ENCODE measurements at places on chromosomes 5 and 9.
A peak's percentile ranks its signal among the peaks of the same experiment; 100 is the strongest.

GRCh38 chr9:109456811-109457210 lies 41.3 kb downstream of the PTPN3 start:
- DNase-seq: no peak

GRCh38 chr9:89884356-89885083 lies 279.7 kb downstream of the GADD45G start:
- DNase-seq: no peak

GRCh38 chr5:123358751-123359150 lies 64.5 kb downstream of the CEP120 start:
- peak; percentile 8 for DNase-seq

GRCh38 chr5:36535378-36535777 lies 71.0 kb upstream of the SLC1A3 start:
- no peak for DNase-seq

DNA sequence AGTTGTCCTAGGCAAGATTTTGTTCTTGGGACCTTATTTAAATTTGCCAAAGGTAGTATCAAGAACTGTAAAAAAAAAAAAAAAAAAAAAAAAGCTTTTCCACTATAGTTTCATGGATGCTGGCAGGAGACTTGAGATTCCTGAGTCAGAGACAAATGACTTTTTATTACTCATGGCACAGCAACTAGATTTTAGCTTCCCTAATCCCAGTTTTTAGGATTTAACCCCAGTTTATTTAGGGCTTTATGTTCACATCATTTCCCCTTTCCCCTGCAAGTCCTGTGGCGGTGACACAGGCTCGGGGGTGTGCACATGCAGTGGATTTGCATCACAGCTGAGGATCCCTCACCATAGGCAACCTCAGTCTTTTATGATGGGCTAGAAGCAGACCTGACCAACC lies 144.9 kb downstream of the GOLPH3 start:
- peak; percentile 62 for DNase-seq

DNA sequence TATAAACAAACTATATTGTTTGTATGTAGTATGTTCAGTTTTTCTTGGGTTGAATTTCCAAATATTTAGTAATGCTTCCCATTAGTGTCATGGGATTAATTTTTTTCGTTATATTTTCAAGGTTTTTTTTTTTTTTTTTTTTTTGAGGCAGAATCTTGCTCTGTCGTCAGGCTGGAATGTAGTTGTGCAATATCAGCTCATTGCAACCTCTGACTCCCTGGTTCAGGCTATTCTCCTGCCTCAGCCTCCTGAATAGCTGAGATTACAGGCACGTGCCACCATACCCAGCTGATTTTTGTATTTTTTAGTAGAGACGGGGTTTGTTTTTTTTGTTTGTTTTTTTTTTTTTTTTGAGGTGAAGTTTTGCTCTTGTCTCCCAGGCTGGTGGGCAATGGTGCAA lies 10.6 kb downstream of the DDX46 start:
- DNase-seq: peak; percentile 78

GRCh38 chr5:26942481-26942880 lies 95.9 kb downstream of the CDH9 start:
- peak; percentile 3 for DNase-seq

DNA sequence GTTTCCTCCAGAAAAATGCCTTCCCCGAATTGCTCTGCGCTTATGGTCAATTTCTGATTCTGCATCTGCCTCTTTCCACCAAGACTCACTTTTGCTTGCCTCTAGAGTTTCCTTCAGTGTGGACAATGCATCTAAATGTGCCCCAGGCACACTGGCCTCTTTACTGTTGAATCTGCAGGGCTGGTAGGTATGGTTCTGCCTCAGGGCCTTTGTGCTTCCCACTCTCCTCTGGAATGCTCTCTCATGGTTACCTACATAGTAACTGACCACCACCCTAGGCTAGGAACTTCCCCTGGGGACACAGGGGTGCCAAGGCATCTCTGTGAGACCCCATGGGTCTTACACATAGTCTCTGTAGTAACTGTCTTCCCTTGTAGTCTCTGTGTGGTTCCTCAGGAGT lies 1258.6 kb downstream of the CDH12 start:
- no peak for DNase-seq

DNA sequence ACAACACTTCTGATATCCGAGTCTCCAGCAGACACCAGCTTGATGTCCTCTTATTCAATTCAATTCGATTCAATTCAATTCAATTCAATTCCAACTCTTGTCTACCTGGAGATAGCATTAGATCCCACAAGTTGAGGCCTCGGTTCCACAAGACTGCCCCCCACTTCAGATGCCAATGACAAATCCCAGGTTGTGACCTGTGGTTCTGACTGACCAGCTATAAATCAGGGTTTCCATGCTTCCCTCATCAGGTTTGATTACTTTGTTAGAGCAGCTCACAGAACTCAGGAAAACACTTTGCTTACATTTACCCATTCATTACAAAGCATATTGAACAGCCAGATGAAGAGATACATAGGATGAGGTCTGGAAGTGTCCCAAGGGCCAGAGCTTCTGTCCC lies 82.6 kb downstream of the ALDH7A1 start:
- no peak for DNase-seq

- peak; percentile 37 for DNase-seq
Measured at GRCh38 chr5:103744159-103744558, 181.6 kb upstream of the NUDT12 start.

- DNase-seq: peak; percentile 48
Measured at GRCh38 chr5:114055318-114056184, 306.3 kb upstream of the KCNN2 start.

DNA sequence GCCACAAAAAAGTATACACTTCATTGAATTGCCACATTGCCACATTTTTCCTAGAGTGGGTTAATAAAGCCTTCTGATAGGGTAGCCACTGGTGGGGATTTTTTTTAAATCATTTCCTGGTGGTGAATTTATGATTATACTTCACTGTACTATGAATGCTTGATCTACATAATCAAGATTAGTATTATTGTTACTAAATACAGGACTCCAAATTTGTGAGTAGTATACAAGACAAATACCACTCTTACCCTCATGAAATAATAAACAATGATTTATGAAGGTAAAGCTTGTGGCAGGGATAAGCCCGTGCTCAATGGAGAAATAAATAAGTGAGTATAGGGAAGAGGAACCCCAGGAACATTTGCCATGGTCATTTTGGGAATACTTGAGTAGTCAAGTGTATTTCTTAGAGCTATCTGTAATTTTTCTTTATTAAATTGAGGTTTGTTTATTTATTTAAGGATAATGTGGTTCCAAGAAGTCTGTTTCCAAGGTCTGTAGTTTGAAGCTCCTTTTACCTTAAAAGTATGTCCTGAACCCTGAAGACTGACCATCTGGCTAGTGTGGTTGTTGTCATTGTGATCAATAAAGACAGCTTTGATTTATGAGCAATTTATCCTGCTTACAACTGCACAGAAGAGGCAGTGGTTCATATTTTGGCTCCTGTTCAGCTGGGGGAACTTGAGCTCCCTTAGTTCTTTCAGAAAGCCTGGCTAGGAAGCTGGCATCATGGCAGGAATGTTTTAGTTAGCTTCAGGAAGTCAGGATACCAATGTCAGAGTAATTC lies 118.6 kb downstream of the ZSWIM6 start:
- peak; percentile 53 for DNase-seq

- DNase-seq: no peak
Measured at GRCh38 chr9:98804083-98804482, 3.4 kb upstream of the GALNT12 start.

GRCh38 chr9:70566066-70566465 lies 151.6 kb upstream of the KLF9 start:
- no peak for DNase-seq

- DNase-seq: no peak
Measured at GRCh38 chr9:87840134-87840533, 42.5 kb upstream of the SPATA31E1 start.

GRCh38 chr9:88071331-88071730 lies 66.9 kb downstream of the SPATA31C2 start:
- DNase-seq: no peak

GRCh38 chr5:147479949-147480348 lies 29.9 kb downstream of the DPYSL3 start:
- DNase-seq: peak; percentile 68

- DNase-seq: peak; percentile 76
Measured at GRCh38 chr5:157431544-157432200, 28.3 kb upstream of the NIPAL4 start.

DNA sequence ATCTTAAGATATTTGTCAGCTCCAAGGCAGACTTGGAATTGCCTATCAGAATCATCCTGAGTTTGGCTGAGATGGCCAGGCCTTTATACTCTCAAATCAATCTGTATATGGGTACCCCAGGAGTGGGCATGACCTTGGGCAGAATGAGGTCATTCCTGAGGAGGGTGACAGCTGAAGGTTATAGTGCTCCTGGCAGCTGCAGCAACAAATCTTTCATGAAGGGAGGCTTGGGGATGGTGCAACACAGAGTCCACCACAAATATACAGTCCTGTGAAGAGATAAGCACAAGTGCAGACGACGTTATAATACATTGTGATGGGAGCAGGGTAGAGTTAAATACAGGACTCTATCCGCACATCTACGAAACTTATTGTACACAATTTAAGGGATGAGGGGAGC lies 21.1 kb upstream of the TRIO start:
- DNase-seq: no peak

GRCh38 chr5:101717721-101718120 lies 578.4 kb downstream of the SLCO4C1 start:
- DNase-seq: no peak

DNA sequence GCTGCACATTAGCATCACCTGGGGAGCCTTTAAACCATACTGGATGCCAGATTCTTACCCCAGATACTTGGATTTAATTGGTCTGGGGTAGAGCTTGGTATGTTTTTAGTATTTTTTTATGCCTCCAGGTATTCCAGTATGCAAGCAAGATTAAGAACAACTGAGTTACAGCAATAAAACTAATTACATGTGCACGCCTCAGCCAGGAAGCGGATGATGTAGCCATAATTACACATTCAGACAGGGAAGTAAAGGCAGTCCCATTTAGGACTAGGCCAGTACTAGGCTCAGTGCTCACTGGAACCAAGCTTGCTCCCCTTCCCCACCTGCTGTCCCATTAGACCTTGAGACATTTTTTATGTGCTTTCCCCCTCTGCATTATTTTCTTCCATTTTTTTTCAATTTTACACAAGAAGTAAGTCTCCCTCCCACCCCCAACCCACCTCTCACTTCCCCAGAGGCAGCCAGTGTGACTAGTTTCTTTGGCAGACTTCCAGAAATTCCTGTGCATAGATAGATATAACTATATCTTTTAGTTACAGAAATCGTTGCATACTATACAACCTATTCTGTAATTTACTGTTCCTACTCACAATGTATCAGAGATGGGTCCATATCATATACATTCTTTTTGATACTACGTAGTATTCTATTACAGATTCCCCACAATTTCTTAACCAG lies 7.1 kb upstream of the GNAQ start:
- DNase-seq: no peak

DNA sequence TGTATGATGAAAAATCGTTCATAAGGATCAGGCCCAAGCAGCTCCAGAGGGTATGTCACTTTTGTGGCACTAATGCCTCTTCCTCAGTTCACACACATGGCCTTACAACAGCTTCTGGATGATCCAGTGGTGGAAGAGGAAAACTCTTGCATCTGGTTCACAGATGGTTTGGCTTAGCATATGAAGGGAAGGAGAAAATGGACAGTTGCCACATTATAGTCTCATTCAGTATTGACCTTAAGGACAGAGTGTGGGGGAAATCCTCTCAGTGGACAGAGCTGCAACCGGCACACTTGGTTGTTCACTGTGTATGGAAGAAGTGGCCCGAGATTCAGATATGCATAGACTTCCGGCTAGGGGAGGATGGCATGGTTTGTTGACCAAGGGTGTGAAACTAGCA lies 22.8 kb downstream of the C9orf57 start:
- DNase-seq: no peak

DNA sequence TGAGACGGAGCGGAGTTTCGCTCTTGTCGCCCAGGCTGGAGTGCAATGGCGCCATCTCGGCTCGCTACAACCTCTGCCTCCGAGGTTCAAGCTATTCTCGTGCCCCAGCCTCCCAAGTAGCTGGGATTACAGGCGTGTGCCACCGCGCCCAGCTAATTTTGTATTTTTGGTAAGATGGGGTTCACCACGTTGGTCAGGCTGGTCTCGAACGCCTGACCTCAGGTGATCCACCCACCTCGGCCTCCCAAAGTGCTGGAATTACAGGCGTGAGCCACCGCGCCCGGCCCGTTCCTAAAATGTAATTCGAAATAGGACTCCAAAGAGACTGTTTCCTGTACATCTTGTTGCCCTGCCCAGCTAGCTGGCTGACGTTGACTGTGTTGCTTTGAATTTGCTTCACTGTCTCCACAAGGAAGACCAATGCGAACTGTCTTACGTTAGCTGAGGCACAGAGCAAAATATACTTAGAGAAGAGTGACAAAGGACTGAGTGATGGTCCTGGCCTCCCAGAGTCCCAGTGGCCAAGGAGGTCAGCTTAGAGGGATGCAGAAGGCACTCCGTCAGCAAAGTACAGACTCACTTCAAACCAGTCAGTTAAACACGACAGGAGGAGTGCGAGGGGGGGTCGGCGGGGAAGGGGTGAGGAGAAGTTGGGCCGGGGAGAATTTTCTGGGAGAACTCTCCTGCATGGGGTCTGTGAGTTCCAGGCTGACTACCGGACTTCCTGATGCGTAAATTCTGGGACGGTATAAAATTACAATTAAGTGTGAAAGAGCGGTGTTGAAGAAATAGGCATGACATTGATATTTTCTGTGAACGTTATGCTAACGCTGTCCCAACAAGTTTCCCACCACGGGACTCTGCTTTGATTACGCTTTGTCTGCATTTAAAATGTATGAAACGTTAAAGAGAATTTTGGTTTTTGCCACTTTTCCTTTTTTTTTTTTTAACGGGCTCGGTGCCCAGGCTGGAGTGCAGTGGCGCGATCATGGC lies 6.8 kb upstream of the TRIM41 start:
- DNase-seq: no peak

DNA sequence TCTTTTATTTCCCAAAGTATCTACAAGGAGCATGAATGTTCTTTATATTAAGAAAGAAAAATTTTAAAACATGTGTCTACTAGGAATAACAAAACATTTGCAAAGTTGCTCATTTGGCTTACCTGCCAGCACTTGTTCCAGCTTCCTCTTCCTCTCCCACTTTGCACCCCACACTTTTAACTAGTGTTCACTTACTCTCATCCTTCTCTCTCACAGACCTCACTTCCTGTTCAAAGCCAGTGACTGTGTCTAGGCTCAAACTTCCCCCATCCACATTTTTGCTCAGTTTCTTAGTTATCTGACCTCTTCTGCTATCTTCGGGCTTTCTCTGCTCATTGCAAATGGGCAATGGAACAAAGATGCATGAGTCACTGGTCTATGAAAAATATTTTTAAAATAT lies 512.2 kb upstream of the ZNF462 start:
- DNase-seq: no peak

GRCh38 chr5:57887851-57888621 lies 405.4 kb upstream of the ACTBL2 start:
- peak; percentile 70 for DNase-seq

- DNase-seq: no peak
Measured at GRCh38 chr5:56934325-56934724, 17.6 kb downstream of the MIER3 start.

Measured in cardiac fibroblast (primary cell).